Stimulated activated CD4-positive, alpha-beta T cell treated with anti-CD3 and anti-CD28 coated beads, Interleukin-1b, Interleukin-23, amount 100 ng/mL, for 1 hour (primary cell): ENCODE measurements at places on chromosomes 5 and 9.

DNA sequence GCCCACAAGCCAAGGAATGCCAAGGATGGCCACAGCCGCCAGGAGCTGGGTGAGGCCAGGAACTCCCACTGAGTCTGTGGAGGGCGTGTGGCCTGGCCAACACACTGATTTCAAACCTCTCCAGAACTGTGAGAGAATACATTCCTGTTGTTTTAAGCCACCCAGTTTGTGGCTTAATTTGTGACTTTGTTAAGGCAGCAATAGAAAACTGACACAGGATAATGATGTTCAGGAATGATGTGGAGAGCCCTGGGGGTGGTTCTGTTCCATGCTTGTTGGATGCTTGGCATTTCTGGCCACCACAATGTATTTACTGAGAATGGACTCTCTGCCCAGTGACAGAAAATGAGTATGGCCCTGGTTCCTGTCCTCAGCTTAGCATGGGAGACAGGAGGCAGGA, 82.8 kb downstream of the DAP start:
- no peak for DNase-seq

GRCh38 chr9:138076650-138077009, 199.0 kb downstream of the CACNA1B start:
- DNase-seq, result no peak

DNA sequence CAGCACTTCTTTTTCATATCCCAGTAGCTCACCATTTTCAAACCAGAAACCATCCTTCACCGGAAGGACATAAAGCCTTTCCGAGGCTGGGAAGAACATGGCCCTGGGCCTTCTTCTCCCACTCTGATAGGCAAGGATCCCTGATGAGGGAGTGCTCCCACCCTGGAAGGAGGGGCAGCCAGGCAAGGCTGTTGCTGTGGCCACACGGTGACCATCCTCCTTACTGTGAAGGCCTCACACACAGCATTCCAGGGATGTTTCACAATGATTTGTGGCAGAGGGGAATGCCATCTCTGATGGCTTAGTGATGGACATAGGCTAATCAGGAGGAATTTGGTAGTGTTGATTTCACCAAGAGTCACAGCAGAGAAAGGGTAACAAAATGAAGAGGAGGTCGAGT, 130.7 kb downstream of the ADAMTS12 start:
- no peak for DNase-seq

GRCh38 chr9:136121801-136122200, 3.1 kb upstream of the TMEM250 start:
- no peak for DNase-seq

GRCh38 chr9:9855177-9856078, 757.4 kb downstream of the PTPRD start:
- DNase-seq, result no peak

DNA sequence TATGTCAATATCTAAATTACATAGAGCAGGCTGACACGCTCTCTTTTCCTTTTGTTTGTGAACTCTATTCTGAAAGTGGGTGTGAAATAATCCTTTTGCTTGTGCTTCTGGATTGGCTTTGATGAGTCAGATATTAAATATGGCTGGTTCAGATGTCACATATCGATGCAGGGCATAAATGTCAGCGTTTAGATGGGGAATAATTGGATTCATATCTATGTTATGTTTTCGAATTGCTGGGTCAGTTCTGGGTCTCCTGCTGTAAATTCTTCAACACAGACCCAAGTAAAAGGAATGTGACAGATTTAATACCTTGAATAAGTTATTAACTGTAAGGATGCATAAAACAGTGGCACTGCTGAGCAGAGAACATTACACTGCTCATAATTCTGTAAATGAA, 118.7 kb upstream of the SNX2 start:
- no peak for DNase-seq

DNA sequence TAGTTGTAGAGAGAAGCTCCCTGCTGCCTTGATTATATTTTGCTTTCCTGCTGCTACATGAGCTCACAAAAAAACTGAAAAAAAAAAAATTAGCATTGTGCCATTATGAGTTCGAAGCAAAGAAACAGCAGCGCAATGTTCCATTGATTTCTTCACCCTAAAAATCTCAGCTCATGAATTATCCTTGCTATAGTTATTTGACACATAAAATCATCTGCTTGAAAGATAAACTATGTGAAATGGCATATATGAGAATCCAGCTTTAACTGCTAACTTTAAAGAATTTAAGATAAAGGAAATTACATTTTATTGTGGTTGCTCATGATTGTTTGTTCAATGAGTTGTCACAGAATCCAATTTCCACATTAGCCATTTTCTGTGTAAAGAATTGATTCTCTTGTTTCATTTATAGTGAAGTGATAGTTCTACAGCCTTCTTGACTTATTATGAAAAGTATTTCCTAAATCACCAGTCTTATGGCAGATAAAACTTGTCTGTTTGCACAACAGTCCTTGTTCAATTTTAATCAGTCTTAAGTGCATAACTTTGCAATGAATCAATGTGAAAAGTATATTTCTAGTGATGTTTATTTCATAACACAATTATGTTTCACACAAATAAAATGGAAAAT, 1275.0 kb upstream of the CDH9 start:
- no peak for DNase-seq

GRCh38 chr9:13387734-13388067, 108.2 kb upstream of the MPDZ start:
- DNase-seq, result no peak

DNA sequence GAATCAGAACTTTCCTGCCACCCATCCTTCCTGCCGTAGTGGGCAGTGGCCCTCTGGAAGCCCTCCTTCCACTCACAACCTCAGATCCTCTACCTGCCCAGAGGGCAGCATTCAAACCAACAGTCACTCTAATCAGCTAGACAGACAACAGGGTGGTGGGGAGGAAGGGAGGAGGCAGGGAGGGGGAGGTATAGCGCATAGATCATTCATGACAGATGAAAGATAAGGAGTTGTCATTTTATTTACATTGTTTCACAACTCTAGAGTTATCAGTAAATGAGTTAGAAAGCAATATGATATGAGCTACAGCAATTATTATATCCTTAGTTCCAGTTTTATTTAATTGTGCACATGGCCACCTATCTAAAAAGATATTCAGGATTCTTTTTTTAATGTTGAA, 852 bp downstream of the IL9 start:
- no peak for DNase-seq

GRCh38 chr5:142461028-142461590, 136.3 kb upstream of the SPRY4 start:
- no peak for DNase-seq

GRCh38 chr5:91339063-91339705, 43.9 kb downstream of the ARRDC3 start:
- DNase-seq, result no peak

DNA sequence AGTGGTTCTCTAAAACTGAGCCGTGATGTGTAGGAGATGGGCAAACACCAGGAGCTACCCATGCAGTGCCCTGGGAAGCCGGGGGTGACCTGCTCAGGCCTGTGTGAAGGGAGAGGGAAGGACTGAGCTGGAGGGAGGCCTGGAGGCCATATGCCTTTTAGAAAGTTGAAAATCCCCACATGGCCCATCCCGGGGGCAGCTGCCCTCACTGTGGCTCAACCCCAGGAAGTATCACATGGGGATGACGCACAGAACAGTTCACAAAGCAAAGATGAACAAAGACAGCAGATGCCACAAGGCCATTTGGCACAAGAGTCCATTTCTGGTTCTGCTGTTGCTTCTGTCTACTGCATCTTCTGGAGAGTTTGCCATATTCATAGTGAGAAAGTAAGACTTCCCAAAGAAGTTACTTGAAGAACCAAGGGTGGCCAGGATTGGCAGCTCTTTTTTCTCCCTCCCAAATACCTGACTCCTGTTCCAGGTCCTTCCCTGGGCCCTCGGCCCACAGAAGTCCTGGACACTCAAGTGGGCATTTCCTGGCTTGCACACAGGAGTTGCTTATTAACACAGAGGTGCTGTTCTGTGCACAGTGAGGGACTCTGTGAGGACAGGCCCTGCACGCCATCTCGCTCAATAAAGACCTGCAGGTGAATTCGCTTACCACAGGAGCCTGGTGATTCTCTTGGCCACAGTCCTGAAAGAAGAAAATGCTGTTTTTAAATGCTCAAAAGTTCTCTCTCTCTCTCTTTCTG, 25.1 kb downstream of the ACSL6 start:
- DNase-seq, result no peak

DNA sequence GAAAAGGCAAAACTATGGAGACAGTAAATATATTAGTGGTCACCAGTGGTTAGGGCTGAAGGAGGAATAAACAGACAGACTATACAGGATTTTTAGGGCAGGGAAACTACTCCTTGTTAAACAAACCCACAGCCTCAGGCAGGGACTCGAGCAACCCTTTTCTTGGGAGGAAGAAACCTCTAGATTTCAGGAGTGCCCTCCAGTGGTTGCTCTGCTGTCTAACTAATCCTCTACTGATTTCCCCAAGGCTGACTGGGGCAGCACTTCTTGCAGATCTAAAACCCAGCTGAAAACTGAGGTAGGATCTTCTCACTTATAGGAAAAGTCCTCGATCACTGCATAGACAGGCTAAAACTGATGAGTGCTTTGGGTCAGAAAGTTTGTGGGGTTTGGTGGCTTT, 176.8 kb downstream of the ISOC1 start:
- no peak for DNase-seq

DNA sequence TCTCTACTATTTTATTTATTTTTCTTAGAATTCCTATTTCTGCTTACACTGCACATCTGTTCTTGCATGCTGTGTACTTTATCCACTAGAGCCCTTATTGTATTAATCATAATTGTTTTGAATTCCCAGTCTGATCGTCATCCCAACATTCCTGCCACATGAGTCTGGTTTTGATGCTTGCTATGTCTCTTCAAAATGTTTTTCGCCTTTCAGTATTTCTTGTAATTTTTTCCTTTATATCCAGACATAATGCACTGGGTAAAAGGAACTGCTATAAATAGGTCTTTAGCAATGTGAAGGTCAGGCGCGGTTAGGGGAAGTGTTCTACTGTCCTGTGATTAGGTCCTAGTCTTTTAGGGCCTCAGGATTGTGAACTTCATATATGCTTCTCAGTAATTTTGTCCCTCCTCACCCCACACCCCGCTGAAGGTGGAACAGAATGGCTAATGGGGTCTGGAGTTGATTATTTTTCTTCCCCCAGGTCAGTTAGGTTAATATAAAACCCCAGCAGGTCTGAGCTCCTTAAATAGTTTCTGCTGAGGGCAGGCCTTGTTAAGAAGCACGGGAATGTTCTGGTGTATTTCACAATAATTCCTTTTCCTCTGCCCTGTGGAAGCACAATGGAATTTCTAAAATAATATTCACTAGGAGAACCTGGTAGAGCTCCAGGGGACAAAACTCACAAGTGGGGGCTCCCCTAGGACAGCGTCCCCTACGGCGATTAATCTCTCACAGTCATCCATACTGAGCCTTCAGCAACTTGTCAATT, 146.6 kb upstream of the TUT7 start:
- no peak for DNase-seq

DNA sequence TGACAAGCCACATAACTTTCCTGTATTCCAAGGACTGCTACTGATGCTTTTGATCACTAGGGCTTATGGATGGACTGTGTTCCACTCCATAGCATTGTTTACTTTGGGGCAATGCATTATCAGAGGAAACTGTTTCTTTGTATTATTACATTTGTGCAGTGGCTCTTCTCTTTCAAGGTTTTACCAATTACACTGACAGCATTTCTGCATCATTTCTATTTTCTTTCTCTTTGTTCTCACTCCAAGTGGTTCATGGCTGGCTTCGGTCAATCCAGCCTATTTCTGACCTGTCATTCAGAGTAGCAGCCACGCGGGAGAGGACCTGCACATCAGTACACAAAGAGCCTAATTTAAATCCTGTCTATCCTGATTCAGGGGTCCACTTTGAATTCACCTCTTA, 711.0 kb downstream of the TLE4 start:
- no peak for DNase-seq

DNA sequence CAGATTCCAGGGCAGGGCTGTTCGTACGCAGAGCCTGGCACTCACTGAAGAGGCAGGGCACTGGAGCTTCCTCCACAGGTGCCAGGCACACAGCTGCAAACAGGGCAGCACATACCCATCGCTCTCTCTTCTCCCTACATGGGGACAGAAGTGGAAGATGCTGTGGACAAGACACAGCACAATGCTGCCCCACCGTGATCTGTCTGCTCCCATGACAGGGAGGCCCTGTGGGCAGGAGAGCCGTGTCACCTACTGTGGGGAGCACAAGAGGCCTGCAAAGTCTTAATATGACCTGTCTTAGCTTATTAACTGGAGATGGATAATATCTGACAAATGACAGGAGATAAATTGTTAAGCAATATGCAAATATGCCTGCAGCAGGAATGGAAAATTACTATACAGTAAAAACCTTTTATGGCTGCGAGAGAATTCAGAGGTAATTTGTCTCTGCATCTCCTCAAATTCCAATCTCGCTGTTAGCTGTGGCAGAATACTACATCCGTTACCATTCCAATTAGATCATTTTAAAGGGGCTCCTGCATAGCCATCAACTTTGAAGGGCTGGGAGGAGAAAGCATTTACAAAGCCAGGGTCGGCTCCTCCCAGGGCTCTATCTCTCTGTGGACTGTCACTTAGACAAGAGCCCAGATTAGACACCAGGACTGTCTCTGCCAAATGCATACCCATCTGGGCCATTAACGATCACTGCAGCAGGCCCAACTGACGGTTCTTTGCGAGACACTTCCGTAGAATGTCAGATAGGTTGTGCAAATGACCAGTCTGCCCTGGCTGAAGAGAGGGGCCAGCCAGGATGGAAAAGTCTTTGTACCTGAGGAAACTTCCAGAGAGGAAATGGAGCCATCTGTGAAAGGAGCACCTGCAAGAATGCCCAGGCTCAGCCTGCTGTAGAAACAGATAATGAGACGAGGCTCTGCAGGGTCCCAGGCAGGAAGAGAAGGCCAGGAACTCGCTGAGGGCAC, 90.7 kb upstream of the FSTL4 start:
- DNase-seq, result no peak

DNA sequence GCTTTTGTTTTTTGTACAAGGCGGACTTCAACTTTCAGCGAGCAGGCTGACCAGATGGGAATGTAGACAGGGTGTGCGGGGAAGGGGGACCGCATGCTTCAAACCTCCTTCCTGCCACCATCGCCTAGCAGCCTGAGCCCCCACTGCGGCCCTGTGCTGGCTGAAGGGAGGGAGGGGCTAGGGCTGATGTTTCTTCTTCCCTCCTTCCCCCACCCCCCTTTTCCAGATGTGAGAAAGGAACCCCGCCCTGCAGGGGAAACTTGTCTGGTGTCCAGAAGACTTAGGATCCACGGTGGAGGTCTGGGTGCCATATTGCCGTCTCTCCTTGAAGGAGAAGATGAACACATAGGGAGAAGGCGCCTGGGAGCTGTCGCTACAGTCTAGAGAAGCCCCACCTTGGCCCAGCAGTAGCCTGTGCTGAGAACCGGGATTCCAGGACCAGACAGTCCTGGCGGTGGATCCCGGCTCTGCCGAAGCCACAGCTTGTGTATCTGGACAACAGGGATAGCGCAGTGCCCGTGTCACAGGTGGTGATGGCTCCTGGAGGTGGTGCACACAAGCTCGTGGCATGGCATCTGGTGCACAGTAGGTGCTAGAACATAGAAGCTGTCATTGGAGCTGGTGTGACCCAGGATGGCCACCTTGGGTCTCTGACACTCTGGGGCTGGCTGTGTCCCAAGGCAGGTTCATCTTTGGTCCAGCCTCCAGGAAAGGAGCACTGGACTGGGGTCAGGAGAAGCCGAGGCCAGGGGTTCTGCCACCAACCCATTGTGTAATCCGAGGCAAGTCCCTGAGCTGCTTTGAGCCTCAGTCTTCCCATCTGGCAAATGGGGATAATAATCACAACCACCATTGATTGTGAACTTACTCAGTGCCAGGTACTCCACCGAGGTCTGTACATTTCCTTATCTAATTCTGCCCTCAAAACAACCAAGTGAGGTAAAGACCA, 205.6 kb downstream of the C9orf50 start:
- no peak for DNase-seq
